ENCODE measurements at places on chromosomes 7 and 10.

GRCh38 chr10:34163075-34163905 lies 651.8 kb downstream of the PARD3 start:
- no peak for DNase-seq

- DNase-seq: no peak
Observed at GRCh38 chr7:121306565-121306964, 22.2 kb upstream of the WNT16 start.

GRCh38 chr10:132173185-132173584 lies 13.6 kb upstream of the DPYSL4 start:
- no peak for DNase-seq

- no peak for DNase-seq
Observed at GRCh38 chr10:12179606-12180170, 16.0 kb downstream of the NUDT5 start.
